Astrocyte of the hippocampus (primary cell): ENCODE measurements at places on chromosomes 5 and 9.

- no peak for DNase-seq
Measured at GRCh38 chr9:95415158-95415557, 97.6 kb upstream of the FANCC start.

DNA sequence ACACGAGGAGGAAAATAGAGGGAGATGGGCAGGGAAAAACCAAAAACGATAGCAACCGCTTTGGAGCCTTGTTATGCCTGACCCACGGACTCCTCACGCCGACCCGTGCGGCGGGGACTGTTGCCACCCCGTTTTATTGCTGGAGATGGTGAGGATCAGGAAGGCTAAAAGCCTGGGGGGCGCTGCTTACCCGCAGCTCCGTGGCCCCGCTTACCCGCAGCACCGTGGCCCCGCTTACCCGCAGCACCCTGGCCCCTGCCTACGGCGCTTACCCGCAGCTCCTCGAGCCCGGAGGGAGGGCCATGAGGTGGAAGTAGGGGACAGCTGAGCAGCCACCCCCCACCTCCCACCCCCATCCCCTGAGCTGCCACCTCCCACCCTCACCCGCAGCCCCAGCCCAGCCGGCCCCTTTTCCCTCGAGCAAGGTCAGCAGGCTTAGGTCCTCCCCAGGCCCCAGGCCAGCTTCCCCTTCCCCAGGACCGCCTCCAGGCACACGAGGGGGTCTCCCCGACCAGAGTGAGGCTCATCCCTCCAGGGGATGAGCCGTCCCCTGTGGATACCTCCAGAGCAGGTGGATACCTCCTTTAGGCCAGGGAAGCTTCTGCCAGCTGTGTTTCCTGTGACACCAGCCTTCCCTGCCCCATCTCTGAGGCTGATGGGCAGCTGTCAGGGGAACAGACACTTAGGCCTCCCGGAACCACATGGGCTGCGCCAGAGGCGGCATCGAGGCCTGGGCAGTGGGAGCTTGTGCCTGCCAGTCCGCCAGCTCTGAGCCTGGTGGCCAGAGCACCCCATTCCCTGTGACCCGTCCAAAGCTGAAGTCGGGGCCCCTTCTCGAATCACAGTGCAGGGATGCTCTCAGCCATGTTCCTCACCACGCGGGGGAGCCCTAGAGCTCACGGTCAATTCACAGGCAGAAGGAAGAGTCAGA lies 92.3 kb downstream of the LMX1B start:
- peak; percentile 54 for DNase-seq

- DNase-seq, result no peak
Measured at GRCh38 chr9:134937164-134937555, 19.4 kb upstream of the FCN1 start.

- DNase-seq, result no peak
Measured at GRCh38 chr9:31210978-31211570, 1173.4 kb upstream of the ACO1 start.

DNA sequence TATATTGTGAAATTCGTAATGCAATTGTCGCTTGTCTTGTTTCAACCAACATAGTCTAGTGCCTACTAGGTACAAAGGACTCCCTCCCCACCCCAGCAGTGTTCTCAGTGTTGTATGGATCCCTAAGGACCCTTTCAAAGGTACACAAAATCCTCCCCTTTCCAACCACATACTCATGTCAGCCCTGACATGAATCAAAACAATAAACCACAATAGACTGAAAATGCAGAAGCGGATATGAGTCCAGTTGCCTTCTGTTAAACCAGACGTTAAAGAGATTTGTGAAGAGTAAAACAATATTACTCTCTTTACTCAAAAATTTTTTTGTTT lies 82.4 kb upstream of the IFNK start:
- no peak for DNase-seq

DNA sequence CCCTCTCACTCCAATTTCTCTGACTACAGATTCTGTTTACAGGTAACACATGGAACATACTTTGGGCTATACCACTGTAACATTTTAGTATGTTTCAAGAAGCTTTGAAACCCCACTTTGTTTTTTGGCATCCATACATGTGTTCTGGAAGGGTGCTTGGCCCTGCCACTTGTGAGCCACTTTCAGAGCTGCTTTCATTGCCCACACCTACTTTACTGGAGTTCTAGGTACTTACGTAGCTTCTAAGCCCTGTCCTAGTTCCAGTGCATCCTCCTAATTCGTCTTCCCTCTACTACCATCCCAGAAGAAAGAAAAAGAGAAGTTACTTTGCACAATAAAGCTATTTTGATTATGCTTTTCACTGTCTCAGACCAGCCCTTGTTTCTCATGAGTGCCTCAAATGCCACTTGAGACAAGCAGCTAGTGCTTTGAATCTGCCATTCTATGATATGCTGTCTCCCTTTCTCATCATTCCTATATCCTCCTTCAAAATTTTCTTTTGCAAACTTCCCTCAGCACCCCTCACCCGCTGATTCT lies 26.5 kb upstream of the C5orf47 start:
- DNase-seq, result peak; percentile 5

DNA sequence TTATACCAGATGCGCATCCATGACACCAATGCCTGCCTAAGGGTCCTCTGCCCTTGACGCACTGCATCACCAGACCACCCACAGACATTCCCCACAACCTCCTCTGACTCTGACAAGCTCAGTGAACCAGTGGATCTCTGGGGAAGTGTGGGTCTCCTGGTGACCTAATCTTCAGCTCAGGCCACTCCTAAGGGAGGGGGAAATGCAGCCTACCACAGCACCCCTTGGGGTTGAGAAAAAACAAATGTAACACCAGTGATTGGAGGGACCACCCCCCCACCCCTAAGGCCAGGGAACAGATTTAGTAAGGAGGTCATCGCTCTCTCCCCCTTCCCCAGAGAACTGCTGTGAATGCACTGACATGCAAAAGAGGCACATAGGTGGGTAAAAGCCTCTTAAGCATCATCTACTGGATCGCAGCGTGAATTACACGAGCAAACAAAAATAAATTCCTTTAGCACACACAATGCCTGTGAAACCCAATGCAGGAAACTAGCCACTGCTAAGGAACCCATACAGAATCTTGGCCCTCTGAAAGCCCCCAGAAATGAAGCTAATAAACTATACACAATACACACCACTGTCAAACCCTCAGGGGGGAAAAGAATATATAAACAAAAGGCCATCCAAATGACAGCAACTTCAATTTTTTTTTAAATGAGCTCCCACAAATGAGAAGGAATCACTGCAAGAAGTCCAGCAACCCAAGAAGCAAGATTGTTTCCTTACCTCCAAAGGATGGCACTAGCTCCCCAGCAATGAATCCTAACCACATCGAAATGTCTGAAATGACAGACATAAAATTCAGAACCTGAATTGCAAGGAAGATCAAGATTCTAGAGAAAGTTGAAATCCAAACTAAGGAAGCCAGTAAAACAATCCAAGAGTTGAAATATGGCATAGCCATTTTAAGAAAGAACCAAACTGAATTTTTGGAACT lies 513.7 kb upstream of the PTGER4 start:
- DNase-seq, result no peak

DNA sequence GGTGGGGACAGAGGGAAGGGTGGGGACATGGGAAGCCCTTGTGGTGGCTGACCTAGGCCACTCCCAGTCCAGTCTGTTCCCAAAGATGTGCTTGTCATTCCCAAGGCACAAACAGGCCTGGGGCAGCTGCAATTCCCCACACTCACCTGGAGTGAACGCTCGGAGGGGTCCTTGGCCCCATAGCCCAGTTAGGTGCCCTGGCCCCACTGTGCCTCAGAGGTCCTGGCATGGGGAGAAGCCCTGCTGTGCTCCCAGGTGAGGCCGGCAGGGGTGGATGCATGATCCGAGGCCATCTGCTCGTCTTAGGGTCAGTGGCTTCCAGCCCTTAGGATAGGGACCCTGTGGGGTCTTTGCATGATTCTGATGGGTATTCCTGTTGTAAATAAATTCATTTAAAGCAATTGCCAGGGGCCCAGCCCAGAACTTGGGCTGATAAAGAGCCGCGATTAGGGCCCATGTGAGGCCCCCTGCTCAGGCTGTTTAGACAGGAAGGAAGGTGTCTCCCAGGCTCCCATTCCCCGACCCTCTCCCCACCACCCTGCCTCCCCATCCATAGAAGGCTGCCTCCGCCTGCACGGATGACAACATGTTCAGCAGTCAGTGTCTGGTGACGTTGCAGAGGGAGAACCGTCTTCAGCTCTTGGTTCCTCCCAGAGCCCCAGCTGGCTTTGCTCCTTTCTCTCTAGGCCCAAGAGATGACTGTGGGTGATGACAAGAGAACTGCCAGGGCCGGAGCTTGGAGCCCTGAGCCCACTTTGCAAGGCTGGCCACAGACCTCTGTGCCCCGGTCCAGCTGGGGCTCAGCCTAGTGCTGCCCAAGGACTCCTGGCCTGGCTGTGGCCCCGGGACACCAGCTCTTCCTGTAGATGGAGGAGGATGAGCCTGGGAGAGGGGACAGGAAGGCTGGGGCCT lies 28.4 kb upstream of the IRX4 start:
- DNase-seq, result no peak

DNA sequence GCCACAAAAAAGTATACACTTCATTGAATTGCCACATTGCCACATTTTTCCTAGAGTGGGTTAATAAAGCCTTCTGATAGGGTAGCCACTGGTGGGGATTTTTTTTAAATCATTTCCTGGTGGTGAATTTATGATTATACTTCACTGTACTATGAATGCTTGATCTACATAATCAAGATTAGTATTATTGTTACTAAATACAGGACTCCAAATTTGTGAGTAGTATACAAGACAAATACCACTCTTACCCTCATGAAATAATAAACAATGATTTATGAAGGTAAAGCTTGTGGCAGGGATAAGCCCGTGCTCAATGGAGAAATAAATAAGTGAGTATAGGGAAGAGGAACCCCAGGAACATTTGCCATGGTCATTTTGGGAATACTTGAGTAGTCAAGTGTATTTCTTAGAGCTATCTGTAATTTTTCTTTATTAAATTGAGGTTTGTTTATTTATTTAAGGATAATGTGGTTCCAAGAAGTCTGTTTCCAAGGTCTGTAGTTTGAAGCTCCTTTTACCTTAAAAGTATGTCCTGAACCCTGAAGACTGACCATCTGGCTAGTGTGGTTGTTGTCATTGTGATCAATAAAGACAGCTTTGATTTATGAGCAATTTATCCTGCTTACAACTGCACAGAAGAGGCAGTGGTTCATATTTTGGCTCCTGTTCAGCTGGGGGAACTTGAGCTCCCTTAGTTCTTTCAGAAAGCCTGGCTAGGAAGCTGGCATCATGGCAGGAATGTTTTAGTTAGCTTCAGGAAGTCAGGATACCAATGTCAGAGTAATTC lies 118.6 kb downstream of the ZSWIM6 start:
- peak; percentile 88 for DNase-seq

- DNase-seq, result peak; percentile 51
Measured at GRCh38 chr5:80990527-80990926, 30.4 kb downstream of the RASGRF2 start.

DNA sequence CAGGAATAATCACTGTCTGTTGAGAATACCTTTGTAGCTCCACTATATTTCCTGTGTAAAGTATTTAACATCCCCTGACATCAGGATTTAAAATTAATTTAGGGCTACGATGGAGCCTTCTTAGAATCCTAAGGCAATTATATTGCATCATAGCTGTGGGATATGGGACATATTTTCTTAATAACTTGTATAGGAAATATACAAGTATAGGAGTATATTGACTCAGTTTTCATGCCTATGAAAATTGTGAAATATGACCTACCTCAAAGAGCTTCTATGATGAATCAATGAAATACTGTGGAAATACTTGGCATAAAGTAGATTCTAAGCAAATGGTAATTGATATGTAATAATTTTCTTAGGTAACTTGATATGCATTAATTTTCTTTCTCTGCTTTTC lies 221.0 kb upstream of the KLF4 start:
- no peak for DNase-seq

DNA sequence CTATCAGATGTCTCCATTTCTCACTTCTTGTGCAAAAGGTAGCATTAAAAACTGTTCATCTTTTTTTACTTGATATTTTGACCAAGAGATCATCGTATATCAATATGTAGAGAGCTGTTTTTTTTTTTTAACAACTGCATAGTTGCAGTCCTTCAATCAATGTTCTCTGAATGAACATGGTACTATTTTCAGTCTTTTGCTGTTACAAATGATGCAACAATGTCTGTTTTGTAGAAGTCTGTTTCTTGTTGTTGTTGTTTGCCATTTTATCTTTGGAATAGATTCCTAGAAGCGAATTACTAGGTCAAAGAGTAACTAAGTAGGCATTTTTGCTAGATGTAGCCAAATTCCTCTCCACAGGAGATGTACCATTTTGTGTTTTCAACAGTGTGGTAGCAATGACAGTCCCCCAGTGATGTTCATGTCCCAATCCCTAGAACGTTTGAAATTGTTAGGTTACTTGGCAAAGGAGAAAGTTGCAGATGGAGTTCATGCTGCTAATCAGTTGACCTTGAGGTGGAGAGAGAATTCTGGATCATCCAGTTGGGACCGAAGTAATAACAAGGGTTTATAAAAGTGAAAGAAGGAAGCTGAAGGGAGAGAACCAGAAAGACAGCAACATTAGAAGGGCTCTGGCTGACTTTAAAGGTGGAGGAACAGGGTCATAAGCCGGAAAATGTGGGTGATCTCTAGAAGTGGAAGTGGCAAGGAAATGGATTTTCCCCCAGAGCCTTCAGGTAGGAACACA lies 6.3 kb downstream of the MTREX start:
- no peak for DNase-seq

DNA sequence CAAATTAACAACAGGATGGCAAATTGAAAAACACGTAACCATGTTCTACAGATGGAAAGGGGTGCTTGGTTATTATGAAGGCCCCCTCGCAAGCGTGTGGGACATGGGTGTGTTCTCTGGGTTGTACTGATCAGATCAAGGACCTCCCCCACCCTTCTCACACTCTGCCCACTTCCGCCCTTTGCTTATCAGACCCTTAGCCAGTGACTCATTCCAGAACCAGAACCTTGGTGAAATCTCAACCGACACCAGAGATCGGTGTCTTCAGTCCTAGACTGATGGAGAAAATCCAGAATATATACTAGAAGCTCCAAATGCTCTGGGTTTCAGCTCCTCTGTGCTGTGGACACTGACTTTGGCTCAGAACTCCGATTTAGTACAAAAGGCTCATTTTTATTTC lies 64.9 kb downstream of the PTTG1 start:
- DNase-seq, result no peak

- no peak for DNase-seq
Measured at GRCh38 chr9:127883959-127884358, 6.5 kb upstream of the AK1 start.

DNA sequence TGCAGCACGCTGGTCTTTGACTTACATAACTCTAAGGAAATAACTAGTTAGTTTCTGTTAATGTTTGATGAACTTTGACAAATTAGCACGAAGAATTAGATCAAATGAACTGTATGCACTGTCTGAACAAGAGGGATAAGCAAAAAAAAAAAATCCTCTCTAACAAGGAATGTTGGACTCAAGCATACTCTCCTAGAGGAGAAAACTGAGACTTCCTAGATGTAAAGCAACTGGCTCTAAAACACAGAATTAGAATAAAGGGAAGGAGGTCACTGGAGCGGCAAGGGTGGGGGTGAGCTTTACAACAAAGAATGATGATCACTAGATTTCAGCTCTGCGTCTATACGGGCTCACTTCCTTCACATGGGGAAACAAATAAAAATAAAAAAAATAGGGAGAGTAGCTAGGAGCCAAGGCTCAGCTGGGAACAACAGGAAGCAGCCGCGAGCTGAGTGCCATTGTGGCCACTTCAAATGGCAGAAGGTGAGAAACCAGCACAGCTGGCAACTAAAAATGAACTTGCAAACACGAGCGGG lies 48.7 kb upstream of the CEMIP2 start:
- DNase-seq, result no peak
